GM12891 (cell line): ENCODE measurements at places on chromosomes 1 and 21.
A peak's percentile ranks its signal among the peaks of the same experiment; 100 is the strongest.

GRCh38 chr1:33428661-33429060 lies 2.2 kb downstream of the PHC2 start:
- no peak for DNase-seq

DNA sequence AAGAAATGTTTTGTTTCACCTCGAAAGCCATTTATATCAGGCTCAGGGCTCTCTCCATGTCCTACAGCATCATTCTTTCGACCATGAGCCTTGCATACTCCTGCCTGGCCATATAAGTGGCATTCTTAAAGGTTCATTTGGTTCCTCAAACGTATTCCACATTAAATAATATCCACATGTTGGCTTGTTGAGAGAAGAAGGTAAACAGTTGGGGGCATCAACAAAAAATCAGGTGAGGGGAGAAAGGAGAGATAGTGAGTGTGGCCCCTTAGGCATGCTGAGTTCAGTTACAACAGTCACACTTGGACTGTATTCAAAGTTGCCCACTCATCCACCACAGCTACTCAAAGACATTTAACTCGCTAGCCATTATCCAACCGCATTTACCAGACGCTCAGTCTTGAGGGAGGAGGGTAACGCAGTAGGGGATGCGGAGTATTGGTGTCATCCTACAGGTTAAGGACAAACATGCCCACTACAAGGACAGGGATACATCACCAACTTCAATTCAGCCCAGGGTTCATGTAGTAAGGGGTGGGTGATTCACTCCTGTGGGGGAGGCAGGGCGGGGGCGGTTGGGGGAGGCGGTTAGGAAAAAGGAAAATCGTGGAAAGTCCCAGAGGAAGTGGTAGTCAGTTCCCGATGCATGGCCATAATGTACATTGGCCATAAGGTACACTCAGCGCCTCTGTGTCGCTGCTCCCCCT lies 1.4 kb downstream of the ZNF697 start:
- no peak for DNase-seq

GRCh38 chr1:109827986-109828385 lies 64.3 kb upstream of the EPS8L3 start:
- DNase-seq: no peak

- DNase-seq: no peak
These were observed 109.8 kb downstream of the RAVER2 start for GRCh38 chr1:64854674-64855073.

DNA sequence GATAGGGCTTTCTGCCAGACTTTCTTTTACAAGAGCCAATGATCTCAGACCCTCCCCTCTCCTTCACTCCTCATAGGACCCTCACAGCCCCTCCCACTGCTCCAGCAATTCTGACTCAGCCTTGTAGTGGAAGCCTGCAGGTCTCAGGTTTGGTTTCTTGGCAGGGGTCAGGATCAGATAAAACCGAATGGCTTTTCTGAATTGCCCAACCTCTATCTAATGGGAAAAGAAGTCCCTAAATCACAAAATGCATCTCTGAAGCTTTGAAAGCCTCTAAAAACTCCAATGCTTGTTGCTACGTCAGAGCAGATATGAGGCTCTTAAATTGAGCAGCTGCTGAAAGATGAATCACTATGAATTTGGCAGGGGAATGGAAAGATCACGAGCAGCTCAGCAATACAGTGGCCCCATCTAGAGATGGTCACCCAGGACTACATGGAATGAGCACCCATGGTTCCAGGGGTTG lies 74.5 kb downstream of the NID1 start:
- DNase-seq: no peak

DNA sequence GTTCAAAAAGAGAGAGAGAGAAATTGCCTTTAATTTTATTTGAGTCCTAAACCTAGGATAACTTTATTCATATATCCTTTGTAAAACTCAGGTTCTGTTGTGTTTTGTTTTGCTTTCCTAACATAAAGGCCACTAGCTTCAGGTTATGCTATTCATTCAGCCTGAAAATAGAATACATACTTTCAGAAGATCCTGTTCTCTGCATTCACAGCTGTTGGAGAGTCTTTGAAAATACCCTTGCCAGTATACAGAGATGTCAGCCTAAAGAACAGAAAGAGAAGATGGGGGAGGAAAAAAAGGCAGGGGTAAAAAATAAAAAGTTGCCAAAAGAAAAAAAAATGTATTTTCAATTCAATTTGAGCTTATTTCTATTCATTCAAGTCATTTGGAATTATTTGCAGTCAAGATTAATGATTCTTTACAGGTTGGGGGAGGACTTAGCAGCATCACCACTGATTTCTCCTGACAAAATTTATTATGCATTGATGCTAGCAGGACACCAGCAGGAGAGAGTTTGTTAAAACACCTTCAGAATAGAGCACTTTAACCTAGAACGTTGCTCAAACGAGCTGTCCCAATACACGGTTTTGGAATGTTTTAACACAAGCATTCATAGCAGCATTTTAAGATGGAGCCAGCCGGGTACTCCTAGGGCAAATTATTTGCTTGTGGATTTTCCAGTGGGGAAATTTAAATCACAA lies 318.5 kb downstream of the NTNG1 start:
- no peak for DNase-seq

DNA sequence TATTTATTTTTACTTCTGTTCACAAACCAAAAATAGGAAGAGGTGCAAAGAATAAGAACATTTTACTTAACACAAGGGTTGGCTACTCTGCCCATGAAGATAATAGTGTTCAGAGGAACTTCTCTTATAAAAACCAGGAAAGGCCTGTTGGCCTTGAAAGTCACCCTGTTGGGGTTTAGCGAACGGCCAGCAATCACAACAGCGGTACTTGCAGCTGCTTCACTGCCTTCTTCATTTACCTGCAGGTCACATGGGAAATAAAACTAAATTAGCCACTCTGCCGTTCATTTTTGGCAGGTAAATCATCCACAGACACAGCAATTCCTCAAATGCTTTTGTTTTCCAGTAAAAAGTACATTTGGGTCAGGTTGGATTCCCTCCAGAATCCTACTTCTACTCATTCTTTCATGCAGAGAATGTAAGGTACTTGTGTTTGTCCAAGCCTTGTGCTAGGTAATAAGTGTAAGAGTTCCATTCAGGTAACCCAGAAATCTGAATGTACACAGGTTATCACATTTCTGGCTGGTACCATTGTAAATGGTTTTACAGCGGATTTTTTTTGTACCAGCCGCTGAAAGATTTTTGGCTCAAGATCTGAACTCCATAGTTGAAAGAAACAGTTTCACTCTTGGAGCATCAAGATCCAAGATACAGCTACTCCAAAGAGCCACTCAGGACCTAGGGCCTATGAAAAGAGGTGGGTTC lies 13.1 kb downstream of the SERPINC1 start:
- DNase-seq: no peak

DNA sequence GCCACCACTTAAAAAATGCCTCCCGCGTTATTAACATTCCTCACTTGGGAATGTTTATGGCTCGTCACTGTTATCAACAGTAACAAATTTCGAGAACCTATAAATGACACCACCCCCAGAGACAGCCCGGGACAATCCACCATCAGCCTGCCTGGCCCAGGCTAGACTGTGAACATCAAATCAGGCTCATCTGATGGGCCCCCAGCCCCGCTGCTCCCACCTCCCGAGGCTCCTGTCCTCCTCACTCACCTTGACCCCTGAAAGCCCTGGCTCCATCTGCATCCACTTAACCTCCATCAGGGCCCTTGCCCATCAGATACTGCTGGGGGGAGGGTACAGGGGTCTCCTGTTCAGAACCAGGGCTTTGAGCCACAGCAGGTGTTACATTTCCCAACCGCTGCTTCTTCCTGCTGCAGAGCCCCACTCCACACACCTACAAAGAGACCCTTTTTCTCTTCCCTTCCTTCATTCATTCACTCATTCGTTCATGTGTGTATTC lies 156.5 kb upstream of the VAMP3 start:
- DNase-seq: no peak

GRCh38 chr1:9820521-9820920 lies 3.2 kb downstream of the CLSTN1 start:
- DNase-seq: no peak

DNA sequence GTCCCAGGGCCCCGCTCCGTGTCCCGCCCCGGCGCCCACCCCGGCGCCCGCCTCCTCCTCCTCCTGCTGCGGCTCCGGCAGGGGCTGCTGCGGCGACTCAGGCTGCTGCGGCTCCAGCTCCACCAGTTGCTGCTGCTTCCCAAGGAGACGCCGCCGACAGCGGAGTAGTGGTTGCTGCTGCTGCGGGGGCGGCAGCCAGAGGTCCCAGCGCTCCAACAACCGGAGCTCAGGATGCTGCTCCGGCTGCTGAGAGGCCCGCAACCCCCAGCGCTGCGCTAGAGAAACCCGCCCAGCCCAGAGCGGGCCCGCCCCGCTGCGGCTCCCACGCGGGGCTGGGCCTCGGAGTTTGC lies 1.1 kb downstream of the CRCT1 start:
- DNase-seq: no peak

DNA sequence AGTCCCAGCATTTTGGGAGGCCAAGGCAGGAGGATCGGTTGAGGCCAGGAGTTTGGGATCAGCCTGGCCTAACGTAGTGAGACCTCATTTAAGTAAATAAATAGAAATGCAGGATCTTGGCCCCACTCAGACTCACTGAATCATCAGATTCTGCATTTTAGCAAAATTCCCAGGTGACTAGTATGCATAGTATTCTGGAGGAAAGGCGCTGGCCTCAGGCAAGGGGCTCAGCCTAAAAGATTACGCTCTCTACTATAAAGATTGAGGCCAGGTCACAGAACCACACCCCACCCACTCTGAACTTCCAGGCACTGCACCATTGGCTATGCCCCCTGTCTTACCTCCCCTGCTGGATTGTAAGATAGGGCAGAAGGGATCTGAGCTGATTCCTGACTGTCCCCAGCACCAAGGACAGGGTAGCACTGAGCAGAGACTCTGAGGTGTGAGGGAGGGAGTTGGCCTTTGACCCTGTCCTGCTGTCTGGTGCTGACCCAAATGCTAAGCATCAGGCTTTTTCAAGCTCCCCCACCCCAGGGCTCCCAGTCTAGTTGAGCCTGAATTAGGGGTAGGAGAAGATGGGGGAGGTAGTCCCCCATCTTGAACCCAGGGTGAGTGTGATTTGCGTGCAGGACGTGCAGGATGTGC lies 2.7 kb downstream of the FOXE3 start:
- DNase-seq: no peak

DNA sequence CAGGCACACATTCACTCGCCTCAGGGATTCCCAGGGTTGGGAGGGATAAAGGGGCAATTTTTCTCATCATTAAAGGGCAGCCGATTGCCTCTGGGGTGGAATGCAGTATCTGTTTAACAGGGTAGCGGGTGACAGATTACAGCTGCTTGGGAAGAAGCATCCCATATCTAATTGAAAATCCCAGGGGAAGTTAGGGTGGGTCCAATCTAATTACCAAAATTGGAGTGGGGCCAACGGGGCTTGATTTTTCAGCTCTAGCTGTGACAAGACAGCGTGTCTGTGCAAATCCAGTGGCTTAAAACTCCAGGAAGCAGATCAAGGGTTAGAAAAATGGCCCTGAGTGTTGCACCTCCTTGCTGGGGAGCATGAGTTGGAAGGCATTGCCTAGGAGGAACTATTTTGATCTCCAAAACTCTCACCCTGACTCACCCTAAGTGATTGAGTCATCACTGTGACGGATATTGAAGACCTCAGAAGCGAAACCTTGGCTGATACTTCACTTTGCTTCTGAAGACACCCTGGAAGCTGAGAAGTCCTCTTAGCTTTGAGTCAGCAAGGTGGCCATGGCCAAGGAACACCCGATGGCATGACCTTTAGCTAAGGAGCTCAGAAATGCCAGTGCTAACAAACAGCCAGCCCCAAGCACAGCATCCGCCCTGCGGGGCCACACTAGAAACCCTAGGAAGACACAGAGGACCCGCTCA lies 46.0 kb downstream of the GRHL3 start:
- peak; percentile 52 for DNase-seq

GRCh38 chr1:213934649-213935048 lies 53.1 kb upstream of the PROX1 start:
- DNase-seq: no peak

DNA sequence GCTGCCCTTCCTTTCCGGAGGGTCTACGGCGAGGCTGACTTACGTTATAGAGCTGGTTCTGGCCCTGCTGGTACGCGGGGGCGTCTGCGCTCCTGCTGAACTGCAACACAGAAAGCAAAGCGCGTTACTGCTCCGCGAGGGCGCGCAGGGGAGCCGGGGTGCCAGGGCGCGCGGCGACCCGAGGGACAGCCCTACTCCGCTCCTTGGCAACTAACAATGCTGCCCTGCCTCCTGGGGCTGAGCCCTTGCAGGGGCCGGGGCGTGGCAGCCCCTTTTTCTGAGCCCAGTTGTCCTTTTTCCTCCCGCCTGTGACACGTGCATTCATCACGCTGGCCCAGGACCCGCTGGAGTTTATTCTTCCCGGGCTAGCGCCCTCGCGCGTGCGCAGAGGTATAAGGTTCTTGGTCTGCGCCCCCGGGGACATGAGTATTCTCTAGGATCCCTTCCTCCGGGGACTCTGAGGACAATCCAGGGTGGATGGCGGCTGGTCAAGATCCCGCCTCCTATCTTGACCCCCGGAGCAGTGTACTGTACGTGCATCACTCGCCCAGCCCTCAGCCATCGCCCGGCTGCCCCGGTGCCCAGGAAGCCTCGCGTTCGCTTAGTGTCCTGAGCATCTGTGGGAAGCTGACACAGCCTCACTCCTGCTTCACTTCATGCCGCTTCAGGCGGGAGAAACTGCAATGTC lies 78.9 kb downstream of the CD247 start:
- no peak for DNase-seq

GRCh38 chr1:167095368-167095767 lies 1.5 kb downstream of the STYXL2 start:
- DNase-seq: no peak

DNA sequence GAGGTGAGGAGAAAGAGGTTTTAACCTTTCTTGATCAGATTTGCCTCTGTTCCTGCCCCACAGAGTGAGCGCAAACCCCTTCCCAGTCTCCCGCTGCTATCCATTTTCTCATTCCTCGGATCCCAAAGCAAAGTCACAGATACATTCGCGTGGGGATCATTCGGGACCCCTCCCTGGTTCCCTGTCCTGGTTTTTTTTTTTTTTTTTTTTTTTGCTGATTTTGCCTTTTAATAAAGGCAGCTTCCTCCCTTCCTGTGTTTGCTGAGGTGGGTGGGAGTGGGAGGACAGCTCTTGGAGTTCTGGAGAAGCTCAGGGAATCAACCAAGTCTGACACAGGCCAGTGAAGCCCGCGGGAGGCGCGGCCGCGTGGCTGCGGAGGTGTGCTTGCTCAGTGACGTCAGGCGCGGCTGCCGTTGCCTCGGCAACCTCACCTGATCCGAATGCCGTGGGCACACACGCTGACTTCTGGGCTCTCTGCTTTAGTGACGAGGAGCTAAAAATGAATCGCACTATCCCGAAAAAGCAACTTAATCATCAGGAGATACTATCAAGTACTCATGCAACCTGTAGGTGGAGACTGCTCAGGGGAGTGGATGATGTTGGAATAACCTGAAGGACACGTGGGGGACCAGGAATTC lies 106.4 kb downstream of the TBX19 start:
- peak; percentile 35 for DNase-seq

GRCh38 chr1:8104278-8105236 lies 78.4 kb upstream of the ERRFI1 start:
- DNase-seq: no peak

DNA sequence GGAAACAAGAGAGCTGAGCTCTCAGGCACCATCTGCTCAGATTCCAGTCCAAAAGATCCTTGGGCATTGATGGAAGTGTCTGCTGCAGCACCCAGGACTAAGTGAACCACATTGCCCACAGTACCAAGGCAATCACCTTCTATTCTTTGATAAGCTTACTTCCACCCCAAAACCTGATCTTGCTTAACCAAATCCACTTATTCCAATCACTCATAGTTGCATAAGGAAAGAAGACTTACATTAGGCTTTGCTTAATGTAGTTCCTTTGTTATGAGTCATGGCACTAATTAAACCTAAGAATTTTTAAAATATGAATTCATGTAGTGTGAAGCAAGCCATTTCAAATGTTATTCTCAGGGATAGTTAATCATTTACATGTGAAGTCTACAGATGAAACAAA lies 84.5 kb downstream of the UCHL5 start:
- no peak for DNase-seq
